NCI-H1105 (cell line): ENCODE measurements at places on chromosomes 7 and 10.
A peak's percentile ranks its signal among the peaks of the same experiment; 100 is the strongest.

- no peak for DNase-seq
These were observed 201.3 kb downstream of the PTPRN2 start for GRCh38 chr7:158386355-158386618.

DNA sequence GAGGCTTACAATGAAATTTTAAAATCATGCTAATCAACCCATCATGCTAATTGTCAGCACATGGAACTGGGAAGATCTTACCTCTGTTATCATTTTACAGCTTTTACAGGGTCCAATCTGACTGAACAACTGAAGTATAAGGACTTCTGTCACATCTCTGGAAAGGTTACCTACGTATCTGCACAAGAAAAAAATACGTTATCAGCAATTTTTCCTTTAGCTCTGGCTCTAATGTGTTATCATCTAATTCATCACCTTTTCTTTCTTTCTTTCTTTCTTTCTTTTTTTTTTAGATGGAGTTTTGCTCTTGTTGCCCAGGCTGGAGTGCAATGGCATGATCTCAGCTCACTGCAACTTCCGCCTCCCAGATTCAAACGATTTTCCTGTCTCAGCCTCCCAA lies 8.7 kb downstream of the TIAL1 start:
- no peak for DNase-seq

DNA sequence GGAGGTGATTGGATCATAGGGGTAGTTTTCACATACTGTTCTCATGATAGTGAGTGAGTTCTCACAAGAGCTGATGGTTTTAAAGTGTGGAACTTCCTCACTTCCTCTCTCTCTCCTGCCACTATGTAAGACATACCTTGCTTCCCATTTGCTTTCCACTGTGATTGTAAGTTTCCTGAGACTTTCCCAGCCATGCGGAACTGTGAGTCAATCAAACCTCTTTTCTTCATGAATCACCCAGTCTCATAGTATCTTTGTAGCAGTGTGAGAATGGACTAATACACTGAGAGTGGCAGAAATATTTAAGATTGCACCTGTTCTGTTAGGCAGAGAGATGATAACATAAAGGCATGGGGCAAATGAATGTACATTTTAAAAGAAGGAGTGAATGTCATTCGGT lies 507.8 kb downstream of the SORCS3 start:
- no peak for DNase-seq

GRCh38 chr10:17101257-17101909 lies 28.2 kb downstream of the CUBN start:
- DNase-seq, result no peak

DNA sequence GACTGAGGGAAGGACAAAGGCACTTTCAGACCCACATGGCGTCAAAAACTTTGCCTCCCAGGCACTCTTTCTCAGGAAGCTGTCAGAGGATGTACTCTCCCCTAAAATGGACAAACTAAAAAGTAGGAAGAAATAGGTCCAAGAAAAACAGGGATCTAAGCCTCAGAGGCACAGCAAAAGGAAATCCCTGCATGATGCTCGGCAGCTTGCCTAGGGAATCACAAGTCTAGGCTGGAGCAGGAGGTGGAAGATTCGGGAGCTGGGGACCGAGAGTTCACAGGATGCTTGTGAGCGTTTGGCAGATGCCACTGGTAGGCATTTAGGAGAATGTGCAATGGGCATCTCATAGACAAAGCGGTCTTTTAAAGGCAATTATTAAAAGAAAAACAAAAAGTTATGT lies 60.8 kb downstream of the ATXN7L1 start:
- no peak for DNase-seq

DNA sequence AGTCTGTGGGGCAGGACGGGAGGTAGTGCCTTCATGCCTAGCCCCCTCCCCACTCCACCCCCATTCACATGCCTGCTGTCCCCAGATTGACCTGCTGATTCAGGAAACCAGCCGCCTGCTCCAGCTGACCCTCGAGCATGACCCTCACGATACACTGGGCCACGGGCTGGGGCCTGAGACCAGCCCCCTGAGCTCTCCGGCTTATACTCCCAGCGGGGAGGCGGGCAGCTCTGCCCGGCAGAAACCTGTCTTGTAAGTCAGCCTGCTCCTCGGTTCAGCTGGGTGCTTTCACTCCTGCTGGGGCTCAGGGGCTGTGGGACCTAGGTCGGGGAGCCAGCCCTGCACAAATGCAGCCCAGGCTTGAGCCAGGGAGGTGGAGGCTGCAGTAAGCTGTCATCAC lies 22.4 kb downstream of the LIMK1 start:
- no peak for DNase-seq

GRCh38 chr10:34121781-34122622 lies 693.1 kb downstream of the PARD3 start:
- DNase-seq, result no peak

DNA sequence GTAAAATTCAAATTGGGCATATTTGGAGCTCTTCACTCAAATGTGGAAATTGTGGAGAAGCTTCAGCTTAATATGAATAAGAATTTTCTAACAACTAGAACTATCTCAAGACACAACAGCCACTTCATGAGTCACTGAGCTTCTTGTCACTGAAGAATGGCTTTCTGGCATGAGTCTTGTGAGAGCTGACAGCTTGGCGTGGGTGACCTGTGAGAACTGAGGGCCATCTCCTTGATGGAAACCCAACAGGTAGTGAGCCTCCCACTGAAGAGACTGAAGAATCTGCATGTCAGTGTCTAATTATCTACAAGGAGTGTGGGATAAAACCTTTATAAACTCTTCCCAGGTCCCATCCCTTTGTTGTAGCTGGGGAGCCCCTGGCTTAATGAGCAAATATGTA lies 66.0 kb downstream of the CLEC2L start:
- no peak for DNase-seq

GRCh38 chr10:72132854-72133253 lies 44.5 kb upstream of the SPOCK2 start:
- no peak for DNase-seq

- no peak for DNase-seq
These were observed 18.9 kb upstream of the FFAR4 start for GRCh38 chr10:93547522-93547921.

- DNase-seq, result no peak
These were observed 31.8 kb downstream of the EZH2 start for GRCh38 chr7:148852272-148852671.

DNA sequence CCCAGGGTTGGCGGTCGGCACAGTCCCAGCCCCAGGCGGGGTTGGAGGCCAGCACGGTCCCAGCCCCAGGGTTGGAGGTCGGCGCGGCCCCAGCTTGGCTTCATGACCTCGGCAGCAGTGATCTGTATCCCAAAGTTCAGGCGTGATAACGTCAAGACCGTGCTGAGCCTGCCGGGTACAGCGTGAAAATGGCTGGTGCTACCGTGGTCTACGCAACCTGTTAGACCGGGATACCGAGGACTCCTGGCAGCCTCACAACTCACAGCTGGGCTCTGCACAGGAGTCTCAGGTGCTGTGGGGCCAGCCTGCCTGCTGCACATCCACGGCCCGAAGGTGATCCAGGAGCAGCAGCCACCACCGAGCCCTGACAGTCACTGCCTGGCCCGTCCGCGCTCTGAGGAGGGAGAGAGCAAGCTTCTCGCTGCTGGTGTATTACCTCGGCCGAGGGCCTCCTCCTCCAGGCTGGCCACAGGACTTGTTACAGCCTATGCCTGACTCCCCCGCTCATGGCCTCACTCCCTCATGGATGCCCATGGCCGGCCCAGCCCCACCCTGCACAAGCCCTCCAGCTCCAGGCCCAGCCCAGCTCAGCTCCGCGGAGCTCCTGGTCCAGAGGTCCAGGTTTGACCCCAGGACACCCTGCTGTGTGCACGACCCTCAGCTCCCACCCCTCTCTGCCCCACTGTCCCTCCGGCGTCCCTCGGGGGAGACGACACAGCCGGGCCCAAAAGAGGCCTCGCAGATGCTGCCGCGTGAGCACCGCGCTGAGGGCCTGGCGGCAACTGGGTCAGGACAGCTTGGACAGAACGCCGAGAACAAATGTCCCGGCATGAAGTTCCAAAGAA lies 156.0 kb downstream of the ELFN1 start:
- no peak for DNase-seq

DNA sequence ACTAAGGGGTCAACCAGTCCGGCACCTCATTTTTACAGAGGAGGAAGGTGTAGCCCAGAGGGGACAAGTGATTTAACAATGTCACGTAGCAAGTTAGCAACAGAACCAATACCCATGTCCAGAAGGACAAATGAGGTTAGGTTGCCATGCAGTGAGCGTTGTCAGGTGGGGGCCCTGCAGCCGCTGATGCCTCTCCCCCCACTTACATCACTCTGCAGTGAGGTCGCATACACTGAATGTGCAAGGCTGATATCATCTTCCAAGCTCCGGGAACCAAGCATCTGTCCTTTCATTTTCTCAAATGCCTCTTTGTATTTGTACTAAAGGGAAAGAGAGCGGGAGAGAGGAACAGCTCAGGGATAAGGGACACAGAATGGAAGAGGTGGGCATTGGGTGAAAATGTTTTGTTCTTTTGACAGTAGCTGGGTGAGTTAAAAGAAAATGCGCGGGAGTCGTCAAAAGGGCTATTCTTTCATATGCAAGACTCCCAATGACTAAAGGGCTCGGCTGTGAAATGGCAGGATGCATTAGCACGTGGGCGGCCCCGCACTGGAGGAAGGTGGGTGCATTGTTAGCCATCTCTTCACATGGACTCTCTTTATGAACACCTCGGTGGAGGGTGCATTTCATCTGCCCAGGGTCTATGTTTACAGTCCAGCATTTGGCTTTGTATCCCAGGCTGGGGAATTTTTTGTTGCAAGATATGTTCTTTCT lies 49.7 kb downstream of the NRAP start:
- no peak for DNase-seq

DNA sequence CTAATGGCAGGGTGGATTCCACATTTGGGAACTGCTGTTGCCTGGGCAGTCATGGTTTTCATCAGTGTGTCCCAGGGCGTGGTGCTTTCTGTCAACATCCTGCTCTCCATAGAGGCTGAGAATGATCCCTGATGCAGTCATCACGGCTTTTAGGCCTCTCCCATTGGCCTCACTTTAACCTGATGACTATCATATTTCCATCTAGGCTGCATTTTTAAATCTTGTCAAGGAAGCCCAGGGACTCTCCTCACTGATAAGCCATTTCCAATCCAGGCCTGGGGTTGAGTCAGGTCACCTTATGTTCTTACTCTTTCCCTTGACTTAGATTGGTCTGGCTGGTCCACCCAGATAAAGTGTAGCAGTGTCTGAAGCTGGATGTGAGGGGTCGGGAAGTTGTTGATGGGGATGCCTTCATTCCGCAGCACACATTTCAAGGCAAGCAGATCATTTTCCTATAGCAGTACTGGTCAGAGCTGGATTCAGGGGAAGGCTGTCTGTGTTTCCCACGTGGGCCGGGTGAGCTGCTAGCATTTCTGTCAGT lies 177.0 kb downstream of the AUTS2 start:
- no peak for DNase-seq

GRCh38 chr7:6159524-6160031 lies 112.8 kb downstream of the CYTH3 start:
- no peak for DNase-seq

- DNase-seq, result peak; percentile 78
These were observed 834.3 kb upstream of the C7orf33 start for GRCh38 chr7:147756300-147756699.

DNA sequence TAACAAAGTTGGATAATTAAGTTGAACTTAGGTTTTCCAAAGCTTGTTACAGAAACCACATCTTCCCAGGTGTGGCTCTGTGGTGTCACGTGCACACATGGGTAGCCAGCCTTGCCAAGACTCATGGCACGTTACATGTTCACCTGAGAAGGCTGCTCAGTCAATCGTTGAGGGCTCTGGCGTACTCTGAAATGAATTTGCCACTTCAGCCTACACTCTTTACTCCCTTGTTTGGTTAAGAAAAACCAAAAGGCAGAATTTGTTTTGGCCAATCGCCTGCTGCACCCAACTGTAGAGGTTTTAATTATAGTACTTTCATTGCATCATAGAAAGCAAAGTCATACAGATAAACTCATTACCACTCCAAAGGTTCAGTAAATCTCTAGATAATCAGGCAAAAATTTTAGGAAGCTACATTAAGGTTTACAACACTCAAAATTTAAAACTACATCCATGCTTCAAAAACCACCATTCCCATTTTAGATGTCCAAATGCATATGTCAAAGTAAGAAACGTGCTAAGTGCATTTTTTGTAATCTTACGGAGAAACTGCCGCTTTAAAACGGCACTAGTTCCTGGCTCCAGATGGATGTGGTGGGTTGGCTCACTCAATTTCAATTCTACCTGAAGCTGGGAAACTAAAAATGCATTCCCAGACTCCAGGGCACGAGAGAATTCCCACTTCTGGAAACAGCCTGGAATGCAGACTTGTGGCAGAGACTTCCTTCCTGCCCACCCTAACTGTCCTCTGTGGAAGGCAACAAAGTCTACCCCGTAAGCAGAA lies 88.4 kb downstream of the DIP2C start:
- DNase-seq, result peak; percentile 29

DNA sequence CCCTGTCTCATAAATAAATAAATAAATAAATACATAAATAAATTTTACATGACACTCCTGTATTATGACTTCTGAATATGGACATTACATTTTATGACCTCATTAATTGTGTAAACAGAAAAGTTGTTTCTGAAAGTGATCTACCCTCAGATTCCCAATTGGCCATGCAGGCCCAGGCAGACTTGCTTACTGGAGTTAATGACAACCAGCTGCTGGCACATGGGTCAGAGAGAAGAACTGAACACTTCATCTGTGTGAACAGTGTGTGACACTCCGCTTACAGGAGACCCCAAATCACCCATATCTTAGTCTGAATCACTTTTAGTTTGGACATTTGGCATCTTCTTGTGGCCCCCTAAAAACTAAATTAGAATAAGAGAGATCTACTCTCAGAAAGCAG lies 31.4 kb downstream of the PARP12 start:
- no peak for DNase-seq

GRCh38 chr7:47472444-47473157 lies 109.3 kb downstream of the TNS3 start:
- DNase-seq, result no peak

DNA sequence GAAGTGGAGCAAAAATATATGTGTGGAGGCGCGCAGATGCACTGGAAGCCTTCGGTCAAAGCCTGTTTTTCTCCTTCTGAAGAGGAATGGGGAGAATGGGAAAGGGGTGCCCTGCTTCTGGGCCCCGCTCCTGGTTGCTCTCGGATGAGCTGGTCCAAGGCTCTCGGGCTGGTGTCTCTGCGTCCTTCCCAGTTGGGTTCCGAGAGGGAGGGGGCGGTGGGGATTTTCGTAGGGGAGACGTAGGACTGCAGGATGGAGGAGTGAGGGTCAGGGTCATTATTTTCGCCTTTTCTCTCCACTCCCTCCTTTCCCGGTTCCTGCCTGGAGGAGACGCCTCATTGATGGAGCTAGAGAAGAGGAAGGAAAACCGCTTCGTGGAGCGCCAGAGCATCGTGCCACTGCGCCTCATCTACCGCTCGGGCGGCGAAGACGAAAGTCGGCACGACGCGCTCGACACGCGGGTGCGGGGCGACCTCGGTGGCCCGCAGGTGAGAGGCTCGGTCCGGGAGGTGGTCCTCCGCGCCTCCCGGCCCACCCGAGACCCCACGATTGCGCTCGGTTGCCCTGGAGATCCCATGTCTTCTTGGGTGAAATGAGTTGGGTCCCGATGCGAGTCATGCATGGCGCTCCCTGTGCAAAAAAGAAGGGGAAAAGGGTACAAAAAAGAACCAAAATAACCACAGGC lies 790 bp downstream of the ADAM22 start:
- peak; percentile 45 for DNase-seq
